ENCODE measurements at places on chromosomes 1 and 21.

- no peak for DNase-seq
These were observed at the start of gene CRABP2 for GRCh38 chr1:156705321-156705917. Gene CRABP2, minus strand, starts transcription at chr1:156705583. Its CDS starts 137 bp downstream, at chr1:156705446.

DNA sequence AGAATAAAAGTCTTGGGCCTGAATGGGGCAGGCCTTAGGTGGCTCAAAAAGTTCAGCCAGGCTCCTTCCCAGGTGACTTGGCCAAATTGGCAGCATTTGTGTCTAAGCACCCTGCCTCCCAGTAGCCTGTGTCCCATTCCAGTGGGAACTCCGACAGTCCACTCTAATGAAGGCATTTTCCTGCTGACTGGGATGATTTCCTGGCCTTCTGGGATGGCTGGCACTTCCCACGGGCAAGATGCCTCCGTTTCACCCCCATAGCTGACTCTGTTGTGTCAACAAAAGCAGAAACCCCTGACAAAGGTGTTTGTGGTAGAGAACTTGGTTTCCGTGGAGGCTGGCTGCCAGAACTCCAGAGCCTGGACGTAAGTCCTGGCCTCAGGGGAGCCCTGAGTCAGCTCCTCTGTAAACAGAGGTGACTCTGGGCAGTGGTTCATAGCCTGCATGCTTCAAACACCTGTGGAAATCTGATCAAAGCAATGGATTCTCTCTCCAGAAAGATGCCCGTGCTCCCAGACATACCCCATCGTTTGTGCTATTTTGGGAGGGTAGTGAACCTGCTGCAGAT is 36.6 kb downstream of the WNT3A start:
- peak; percentile 33 for DNase-seq

GRCh38 chr1:70284366-70284765 is 63.2 kb downstream of the SRSF11 start:
- no peak for DNase-seq

- no peak for DNase-seq
These were observed 2.5 kb upstream of the RCSD1 start for GRCh38 chr1:167627615-167627864.

- DNase-seq = peak; percentile 65
These were observed 4.5 kb upstream of the CD101 start for GRCh38 chr1:116997066-116997465.

DNA sequence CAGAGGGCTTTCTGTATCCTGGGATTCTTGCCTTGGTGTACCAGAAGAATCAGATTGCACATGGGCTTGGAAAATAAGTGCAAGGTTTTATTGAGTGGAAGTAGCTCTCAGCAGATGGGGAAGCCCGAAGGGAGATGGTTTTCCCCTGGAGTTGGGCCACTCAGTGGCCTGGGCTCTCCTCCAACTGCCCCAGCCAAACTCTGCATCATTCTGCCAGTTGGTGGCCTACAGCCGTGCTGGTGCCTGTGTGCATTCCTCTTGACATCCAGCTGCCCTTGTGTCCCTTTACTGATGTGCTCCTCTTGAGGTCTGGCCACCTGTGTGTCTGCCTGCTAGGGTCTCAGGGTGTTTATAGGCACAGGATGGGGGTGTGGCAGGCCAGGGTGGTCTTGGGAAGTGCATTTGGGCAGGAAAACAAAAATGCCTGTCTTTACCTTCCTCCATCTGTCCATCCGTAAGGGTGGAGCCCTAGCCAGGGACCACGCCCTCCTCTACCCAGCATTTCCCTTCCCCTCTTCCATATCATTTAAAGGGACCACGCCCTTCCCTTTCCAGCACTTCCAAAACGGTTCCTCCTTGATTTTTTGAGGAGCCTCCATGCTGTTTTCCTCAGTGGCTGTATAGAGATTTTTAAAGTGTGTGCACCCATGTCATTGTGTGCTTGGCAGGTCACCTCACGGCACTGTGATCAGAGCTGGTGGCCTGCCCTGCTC is 18.9 kb downstream of the SNAP47 start:
- peak; percentile 43 for DNase-seq

GRCh38 chr1:153928245-153928644 is 5.5 kb upstream of the GATAD2B start:
- no peak for DNase-seq

DNA sequence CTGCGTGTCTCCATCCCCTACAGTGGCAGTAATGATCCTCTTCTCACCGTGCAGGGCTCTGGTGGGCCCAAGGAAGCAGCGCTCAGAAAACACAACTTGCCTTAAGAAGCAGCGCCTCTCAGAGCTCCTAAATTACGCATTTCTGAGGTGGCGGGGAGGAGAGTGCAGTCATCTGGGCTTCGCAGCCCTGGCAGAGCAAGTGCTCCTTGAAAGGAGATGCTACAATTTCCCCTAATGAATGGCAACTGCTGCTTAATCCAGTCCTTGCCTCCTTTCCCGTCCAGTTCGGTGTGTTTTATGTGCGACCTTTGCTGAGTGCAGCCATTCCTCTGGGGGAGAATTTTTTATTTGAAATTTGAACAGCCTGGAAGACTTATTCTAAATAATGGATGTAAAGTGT is 287.3 kb downstream of the PTPRU start:
- DNase-seq = no peak

- DNase-seq = no peak
These were observed 190.6 kb downstream of the FMN2 start for GRCh38 chr1:240282061-240282830.

DNA sequence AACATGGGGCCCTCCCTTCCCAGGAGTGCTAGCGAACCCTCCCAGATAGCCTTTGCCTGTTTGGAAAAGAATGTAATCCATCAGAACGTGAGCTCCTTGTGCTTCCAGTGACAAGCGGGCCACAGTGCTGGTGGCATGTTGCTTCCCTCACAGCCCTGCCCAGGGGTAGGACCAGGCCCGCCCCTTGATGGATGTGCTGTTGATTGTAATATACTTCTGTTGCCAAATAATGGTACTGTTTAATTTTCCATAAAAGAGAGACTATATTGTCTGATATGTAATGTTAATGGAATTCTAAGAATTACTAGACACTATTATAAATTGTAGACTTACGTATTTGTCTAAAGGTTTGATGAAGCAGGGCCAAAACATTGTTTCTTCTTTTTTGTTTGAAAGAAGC is 16.4 kb downstream of the ATP5PO start:
- DNase-seq = peak; percentile 35

DNA sequence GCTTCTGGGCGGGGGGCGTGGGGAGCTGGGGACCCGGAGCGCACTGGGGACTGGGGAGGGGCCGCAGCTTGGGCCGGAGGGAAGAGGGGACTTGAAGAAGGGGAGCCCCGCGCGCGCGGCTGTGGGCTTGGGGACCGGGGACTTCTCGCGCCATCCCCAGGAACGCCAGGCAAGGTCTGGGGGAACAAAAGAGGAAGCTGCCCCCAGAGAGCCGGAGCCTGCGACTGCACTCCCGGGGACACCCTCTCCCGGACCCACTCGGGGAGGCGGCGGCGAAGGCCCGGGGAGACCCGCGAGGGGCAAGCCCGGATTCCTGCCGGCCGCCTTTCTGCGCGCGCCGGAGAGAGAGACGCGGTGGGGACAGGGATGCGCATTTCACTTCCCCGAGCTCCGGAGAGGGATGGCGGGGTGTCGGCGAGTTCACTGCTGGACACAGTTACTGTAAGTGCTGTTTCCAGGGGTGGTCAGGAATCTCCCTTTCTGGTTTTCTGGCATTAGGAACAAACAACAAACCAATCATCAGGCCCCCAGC is 732 bp downstream of the ABCG1 start:
- DNase-seq = no peak

DNA sequence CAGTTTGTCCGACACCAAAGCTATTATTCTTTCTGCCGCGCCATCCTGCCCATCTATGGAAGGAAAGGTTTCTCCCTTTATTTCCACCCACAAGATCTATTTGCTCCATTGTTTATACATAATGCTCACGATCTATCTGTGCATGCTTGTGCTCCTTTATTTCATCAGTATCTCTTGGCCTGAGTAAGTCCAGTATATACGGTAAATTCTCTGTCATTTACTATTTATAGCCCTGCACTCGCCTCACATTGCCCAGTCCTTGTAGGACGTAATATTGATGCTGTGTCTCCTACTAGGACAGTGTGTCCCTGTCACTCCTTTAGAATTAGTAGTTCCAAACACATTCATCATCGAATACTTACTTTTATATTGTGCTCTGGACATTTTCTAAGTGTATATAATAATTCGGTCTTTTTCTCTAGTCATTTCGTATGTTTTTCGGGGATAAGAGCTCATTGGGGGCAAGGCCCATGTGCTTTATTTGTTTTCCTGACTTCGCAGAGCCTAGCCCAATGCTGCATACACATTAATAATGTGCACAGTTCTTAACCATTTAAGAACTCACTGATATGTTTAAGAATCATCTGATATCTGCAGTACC is 3.1 kb upstream of the NID1 start:
- peak; percentile 83 for DNase-seq

DNA sequence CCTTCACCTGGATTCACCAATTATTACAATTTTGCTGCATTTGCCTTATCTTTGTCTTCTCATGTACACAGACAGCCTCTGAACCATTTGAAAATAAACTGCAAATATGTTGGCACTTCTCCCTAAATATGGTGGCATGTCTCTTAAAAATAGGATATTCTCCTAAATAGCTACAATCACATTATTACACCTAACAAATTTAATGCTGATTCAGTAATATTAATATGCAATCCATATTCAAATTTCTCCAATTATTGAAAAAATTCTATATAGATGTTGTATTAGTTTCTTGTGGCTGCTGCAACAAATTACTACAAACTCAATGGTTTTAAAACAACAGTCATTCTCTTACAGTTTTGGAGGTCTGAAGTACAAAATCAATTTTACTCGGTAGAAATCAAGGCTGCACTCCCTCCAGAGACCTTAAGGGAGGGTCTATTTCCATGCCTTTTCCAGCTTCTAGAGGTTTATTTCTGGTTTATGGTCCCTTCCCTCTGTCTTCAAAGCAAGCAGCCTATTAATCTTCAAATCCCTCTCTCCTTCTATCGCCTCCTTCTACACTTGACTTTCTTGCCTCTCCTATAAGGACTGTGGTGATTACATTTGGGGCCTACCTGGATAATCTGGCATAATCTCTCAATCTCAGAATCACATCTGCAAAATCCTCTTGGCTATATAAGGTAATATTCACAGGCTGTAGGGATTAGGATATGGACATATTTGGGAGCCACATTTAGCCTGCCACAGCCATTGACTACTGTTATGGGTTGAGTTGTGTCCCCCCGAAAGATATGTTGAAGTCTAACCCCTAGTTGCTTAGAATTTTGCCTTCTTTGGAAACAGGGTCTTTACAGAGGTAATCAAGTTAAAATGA is 52.5 kb upstream of the BOLA1 start:
- DNase-seq = no peak

- DNase-seq = peak; percentile 95
These were observed 81.1 kb downstream of the PGM1 start for GRCh38 chr1:63674238-63674864.

DNA sequence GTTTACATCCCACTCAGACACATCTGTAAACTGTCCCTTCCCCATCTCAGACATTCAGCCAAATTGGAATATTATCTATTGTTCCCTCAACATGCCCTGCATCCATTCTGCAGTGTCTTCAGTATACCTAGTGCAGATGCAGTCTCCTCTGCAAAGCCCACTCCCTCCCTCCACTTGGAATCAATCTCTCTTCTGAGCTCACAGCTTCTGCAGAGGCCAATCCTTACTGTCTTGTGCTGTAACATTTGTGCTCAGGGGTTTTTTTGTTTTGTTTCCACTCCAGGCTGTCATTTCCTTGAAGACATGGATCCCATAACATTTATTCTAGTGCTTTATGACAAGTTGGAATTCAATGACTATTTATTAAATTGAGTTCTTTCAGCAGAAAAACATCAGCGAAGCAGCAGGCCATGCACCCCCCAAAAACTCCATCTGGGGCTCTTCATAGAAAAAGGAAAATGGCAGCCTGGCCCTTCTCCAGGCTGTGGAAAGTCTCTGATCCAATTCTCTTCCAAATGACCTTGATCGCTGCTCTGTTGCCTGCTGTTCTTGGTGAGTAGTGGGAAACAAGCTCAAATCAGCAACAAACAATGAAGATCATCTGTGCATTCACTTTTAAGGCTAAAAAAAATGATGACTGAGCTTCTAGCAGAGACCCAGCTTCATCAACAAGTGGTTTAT is 8.7 kb downstream of the C4BPA start:
- DNase-seq = no peak

Measured in cardiac fibroblast (primary cell).